NCI-H1436 treated with DMSO at 0.1 percent for 48 hours (cell line): ENCODE measurements at places on chromosomes 4 and X.

- no peak for DNase-seq
Measured at GRCh38 chr4:130576218-130576617, 1480.3 kb downstream of the C4orf33 start.

- no peak for DNase-seq
Measured at GRCh38 chr4:175386776-175387507, 425.1 kb downstream of the GPM6A start.

DNA sequence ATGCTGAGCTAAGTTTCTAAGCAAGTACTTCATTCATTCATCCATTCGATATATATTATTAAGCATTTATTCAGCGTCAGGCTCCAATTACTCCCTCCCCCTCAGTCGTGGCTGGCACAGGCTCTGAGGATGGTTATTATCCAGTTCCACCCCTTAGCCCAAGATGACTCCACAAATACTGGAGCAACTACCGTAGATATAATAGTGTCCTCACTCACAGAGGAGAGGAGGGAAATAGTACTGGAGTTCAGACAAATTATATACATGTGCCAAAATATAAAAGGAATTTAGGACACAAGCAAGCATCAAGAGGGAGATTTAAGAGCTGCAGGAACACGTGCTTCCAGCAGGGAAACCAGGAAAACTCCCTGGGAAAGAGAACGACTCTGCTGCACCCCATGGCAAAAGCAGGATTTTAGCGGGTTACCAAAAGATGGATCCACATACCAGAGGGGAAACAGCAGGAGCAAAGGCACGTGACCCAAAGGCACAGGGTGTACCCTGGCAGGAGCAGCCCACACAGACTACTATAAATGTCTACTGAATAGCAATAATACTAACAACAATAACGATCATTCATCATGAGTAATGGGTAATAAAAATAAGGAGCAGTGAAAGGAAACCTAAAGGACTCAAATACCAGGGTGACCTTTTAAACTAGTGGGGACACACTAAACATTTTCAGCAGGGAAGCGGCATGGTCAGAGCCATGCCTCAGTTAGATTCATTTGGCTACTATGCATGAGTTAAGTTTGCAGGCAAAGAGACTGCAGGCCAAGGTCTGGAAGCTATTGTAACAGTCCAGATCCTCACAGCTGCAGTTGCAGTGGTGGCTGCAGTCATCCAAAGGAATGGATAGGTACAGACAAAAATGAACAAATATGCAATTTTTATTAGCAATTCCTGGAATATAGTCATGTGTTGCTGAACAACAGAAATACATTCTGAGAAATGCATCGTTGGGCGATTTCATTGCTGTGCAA, 153.7 kb downstream of the APBB2 start:
- DNase-seq = no peak

- no peak for DNase-seq
Measured at GRCh38 chrX:132668178-132668577, 179.3 kb upstream of the MBNL3 start.

- DNase-seq = peak; percentile 6
Measured at GRCh38 chr4:102449751-102450352, 51.3 kb upstream of the NFKB1 start.
